Smooth muscle cell of bladder (primary cell): ENCODE measurements at places on chromosomes 4 and X. TPM values are rescaled to one million over a fixed set of nuclear protein-coding genes. Genes with fewer than 3 reads are reported as not detected.

Gene AFAP1
- 25.2 and 38.3 TPM in 2 replicates for total RNA-seq

Gene RIBC1
- total RNA-seq, result 0.71 and 0.74 TPM in 2 replicates

Gene MAML3
- 0.28 and 0.37 TPM in 2 replicates for total RNA-seq

Gene SORCS2
- total RNA-seq, result 1.1 and 3.8 TPM in 2 replicates

Gene SLC25A6
- 193 and 225 TPM in 2 replicates for total RNA-seq

Gene NEUROG2
- not detected in 2 replicates for total RNA-seq

Gene XPNPEP2
- 0.85 and 1.9 TPM in 2 replicates for total RNA-seq

Gene POLN
- 2.3 and 4.0 TPM in 2 replicates for total RNA-seq
